ENCODE measurements at places on chromosomes 1 and 21. TPM values are rescaled to one million over a fixed set of nuclear protein-coding genes. Genes with fewer than 3 reads are reported as not detected.

DNA sequence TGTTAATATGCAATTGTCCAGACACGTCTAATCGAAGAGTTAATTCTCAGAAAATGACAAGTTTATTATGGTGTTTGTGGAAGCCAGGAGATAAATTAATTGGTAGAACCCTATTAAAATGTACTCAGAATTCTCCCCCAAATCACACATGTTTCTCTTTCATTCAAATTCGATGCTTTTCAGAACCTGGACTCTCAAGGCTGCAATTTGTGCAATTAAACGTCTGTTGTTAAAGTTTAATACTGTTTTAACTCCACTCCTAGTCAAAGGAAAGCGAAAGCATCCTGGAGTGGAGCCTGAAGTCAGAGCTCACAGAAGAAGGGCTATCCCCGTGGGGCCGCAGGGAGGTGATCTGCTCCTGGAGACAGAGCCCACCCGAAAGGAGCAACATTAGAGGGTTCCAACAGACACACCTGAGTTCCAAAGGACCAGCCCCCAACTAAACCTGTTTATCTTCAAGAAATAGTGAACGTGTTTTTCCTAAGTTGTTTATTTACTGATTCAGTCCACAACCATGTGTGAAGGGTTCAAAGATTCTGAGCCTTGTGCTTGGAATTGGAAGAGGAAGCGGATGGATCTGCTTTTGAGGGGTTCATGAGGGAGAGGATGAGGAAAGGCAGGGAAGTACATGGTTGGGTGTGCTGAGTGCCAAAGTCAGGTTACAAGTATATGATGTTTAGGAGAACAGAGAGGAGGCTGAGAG lies 68.0 kb upstream of the AKT3 start:
- no peaks in the 10 kb centered on the region for H3K36me3 ChIP-seq
- peak; percentile 13 for DNase-seq
- peak overlapping the region; percentile 51 for H3K4me3 ChIP-seq
- peaks cover 19% of the 10 kb centered on the region for H3K4me1 ChIP-seq
- no peak overlapping the region for H3K27ac ChIP-seq

DNA sequence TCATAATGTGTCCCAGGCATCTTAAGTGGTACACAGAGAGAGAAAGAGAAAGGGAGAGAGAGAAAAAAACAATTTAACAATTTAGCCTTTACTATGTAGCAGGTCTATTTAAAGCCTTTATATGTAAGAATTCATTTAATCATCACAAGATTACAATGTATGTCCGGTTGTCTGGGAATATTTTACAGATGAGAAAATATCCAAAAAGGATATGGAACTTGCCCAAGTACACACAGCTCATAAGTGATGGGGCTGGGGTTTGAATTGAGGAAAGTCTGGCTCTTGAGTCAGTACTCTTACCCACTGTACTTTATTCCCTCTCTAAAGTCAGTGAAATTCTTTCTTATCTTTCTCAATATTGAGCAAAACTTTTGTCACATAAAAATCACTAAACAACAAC lies 104.6 kb downstream of the LYPLAL1 start:
- H3K27ac ChIP-seq: no peak overlapping the region
- DNase-seq: no peak
- H3K27me3 ChIP-seq: no peaks in the 10 kb centered on the region
- H3K4me3 ChIP-seq: no peak overlapping the region
- no peaks in the 10 kb centered on the region for H3K36me3 ChIP-seq

Gene ITPKB
- 99.9 TPM for total RNA-seq

Gene CRYAA
- not detected for total RNA-seq

Gene PTGFR
- not detected for total RNA-seq
